Prostate gland (tissue), 2 donors: ENCODE measurements at places on chromosomes 6 and 20. TPM values are rescaled to one million over a fixed set of nuclear protein-coding genes. Genes with fewer than 3 reads are reported as not detected.

Gene RBPJL
- not detected for total RNA-seq

Gene MOXD1
- total RNA-seq = 4.0 TPM

Gene CALHM5
- total RNA-seq = 1.8 TPM

- no peaks in the 10 kb centered on the region for H3K4me1 ChIP-seq
- H3K4me3 ChIP-seq = no peak overlapping the region
- H3K27ac ChIP-seq = no peak overlapping the region
- no peaks in the 10 kb centered on the region for H3K36me3 ChIP-seq
Measured at GRCh38 chr6:105898286-105898685, 187.8 kb upstream of the PRDM1 start.

GRCh38 chr6:117494694-117495318, 12.3 kb downstream of the DCBLD1 start:
- no peaks in the 10 kb centered on the region for H3K27me3 ChIP-seq
- no peak for DNase-seq
- H3K4me3 ChIP-seq = no peak overlapping the region
- no peaks in the 10 kb centered on the region for H3K36me3 ChIP-seq

DNA sequence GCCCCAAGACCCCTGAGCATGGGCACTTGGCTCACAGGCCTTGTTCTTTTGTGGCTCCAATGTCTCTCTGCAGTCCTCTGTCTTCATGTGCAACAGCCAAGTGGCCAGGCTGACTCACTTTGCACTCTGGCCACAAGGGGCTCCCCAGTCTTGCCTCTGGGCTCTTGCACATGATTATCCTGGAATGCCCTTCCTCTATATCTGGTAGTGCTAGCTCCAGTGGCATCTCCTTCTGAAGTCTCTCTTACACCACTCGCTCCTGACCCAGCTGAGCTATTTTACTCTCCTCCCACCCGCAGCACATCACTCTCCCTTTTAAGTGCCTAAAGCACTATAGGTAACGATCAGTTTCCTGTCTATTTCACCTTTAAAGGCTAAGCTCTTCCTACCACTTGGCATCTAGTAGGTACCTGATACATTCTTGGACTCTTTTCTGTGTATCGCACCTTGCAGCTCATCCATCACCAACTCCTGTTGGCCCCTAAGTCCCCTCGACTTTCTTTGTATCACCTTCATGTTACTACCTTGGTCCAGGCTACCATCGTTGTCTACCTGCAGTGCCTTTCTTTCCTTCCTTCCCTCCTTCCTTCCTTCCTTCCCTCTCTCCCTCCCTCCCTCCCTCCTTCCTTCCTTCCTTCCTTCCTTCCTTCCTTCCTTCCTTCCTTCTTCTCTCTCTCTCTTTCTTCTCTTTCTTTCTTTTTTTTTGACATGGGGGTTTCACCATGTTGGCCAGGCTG, 211.9 kb upstream of the RNF24 start:
- H3K36me3 ChIP-seq = no peaks in the 10 kb centered on the region
- no peaks in the 10 kb centered on the region for H3K27me3 ChIP-seq
- no peaks in the 10 kb centered on the region for H3K4me1 ChIP-seq
- H3K4me3 ChIP-seq = no peak overlapping the region
- no peak for DNase-seq
- no peak overlapping the region for H3K27ac ChIP-seq

DNA sequence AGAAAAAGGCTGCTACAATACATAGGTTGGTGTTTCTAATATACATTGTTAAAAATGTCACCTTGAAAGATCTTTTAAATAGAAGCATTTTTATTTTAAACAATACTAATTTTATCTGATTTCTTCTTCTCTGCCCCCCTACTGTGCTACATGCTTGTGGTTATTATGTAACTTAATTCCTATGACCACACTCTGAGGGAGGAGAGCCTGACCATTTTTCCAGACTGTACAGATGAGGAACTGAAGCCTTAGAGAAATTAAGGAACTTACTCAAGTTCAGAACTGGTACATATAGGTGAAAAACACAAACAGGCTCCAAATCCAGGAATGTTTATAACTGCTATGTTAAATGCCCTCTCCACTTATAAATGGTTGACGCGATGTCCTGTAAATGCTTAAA, 43.4 kb upstream of the ARHGAP18 start:
- no peak overlapping the region for H3K4me3 ChIP-seq
- H3K36me3 ChIP-seq = no peaks in the 10 kb centered on the region
- H3K27me3 ChIP-seq = no peaks in the 10 kb centered on the region
- H3K27ac ChIP-seq = no peak overlapping the region
- H3K4me1 ChIP-seq = no peaks in the 10 kb centered on the region

- H3K4me1 ChIP-seq = peaks cover 22% of the 10 kb centered on the region
- H3K4me3 ChIP-seq = no peak overlapping the region
- H3K36me3 ChIP-seq = no peaks in the 10 kb centered on the region
- H3K27ac ChIP-seq = peak overlapping the region; percentile 99
Measured at GRCh38 chr6:35736253-35736894, 458 bp upstream of the ARMC12 start.

GRCh38 chr20:31974296-31974695, 6.3 kb downstream of the XKR7 start:
- no peaks in the 10 kb centered on the region for H3K27me3 ChIP-seq
- H3K4me3 ChIP-seq = no peak overlapping the region
- no peaks in the 10 kb centered on the region for H3K4me1 ChIP-seq
- no peaks in the 10 kb centered on the region for H3K36me3 ChIP-seq
- H3K27ac ChIP-seq = no peak overlapping the region
- no peak for DNase-seq

DNA sequence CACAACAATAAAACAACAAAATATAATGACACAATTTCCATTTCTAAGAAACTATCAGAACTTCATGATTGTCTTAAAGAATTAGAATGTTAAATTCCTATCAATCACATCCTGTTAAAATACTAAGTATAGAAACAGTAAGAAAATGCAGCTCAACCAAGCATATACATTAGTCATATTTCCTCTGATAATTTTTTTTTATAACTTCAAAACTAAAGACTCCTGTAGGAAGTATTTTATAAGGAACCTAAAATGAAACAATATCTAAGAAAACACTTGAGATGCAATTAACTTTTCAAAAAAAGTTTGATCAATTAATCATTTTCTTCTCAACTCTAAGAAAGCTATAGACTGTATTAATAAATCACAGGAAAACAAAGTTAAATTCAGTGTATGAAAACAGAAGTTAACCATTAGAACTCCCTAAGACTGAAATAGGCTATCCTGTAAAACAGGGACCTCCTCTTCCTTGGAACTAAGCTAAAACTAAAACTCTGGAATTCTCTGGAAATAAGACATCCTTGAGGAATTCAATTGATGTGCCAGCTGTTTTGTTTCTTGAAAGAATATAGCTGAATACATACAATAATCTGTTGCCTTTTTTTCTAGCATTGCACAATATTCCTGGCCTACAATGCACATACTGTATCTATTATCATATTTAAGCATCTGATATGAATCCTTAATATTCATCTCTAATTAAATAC, 19.8 kb downstream of the FKBP5 start:
- peaks cover under 1% of the 10 kb centered on the region for H3K4me1 ChIP-seq
- H3K4me3 ChIP-seq = no peak overlapping the region
- H3K27me3 ChIP-seq = no peaks in the 10 kb centered on the region
- no peaks in the 10 kb centered on the region for H3K36me3 ChIP-seq

GRCh38 chr6:146581968-146582367, 16.8 kb upstream of the ADGB start:
- H3K36me3 ChIP-seq = no peaks in the 10 kb centered on the region
- no peaks in the 10 kb centered on the region for H3K4me1 ChIP-seq
- H3K27me3 ChIP-seq = no peaks in the 10 kb centered on the region
- no peak overlapping the region for H3K4me3 ChIP-seq
- no peak for DNase-seq

DNA sequence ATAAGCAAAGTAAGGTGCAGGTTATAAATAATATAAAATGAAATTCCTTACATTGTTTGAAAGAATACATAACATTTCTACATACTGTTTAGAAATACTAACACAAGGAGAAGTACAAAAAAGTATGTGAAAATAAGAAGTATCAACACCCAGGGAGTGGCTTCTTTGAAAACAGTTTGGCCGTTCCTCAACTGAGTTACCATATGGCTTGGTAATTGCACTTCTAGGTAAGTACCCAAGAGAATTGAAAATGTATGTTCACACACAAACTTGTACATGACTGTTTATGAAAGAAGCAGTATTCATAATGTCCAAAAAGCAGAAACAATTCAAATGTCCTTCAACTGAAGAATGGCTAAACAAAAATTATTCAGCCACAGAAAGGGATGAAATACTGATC, 30.7 kb downstream of the PAK5 start:
- no peaks in the 10 kb centered on the region for H3K36me3 ChIP-seq
- H3K4me3 ChIP-seq = no peak overlapping the region
- H3K27me3 ChIP-seq = no peaks in the 10 kb centered on the region
- no peak overlapping the region for H3K27ac ChIP-seq
- DNase-seq = no peak

DNA sequence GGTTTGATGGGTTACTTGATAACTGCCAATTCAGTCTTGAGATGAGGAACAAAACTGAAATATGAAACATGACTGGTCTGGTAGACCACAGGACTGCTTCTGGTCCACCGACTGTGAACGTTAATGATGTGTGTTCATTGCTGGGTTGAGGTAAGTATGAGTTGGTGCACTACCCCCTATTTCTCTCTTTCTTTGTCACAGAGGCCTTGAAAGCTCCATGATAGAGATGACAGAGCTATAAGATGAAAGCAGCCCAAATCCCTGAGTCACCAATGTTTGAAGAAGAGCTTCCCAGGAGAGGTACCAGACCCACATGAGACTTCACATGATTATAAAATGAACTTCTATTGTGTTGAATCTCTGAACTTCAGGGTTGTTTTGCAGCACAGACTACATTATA, 555.5 kb downstream of the PTPRT start:
- no peaks in the 10 kb centered on the region for H3K36me3 ChIP-seq
- no peak for DNase-seq
- no peak overlapping the region for H3K4me3 ChIP-seq
- no peaks in the 10 kb centered on the region for H3K4me1 ChIP-seq

GRCh38 chr20:63268671-63269439, 3.8 kb upstream of the ARFGAP1 start:
- H3K36me3 ChIP-seq = no peaks in the 10 kb centered on the region
- H3K27ac ChIP-seq = no peak overlapping the region
- no peak overlapping the region for H3K4me3 ChIP-seq
- DNase-seq = no peak

GRCh38 chr20:46799781-46800408, 90.4 kb downstream of the SLC2A10 start:
- H3K36me3 ChIP-seq = no peaks in the 10 kb centered on the region
- H3K27ac ChIP-seq = no peak overlapping the region
- no peaks in the 10 kb centered on the region for H3K27me3 ChIP-seq
- no peaks in the 10 kb centered on the region for H3K4me1 ChIP-seq
- no peak for DNase-seq
- no peak overlapping the region for H3K4me3 ChIP-seq

DNA sequence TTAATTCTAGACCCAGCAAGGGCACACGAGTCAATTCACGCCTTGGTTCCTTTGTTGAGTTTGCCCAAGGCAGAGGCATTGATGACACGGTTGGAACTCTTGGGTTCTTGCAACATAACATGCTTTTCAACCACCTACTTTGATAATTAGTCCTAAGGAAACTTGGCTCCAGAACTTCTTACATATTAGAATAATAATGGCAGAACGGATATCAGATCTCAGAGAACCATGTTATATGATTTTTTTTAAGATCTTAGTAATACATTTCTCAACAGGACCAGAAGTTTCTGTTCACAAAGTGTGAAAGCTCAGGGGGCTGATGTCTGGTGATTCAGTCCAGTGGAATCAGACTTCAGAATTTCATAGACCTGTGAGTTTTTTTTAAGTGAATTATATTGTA, 19.2 kb downstream of the SPTLC3 start:
- DNase-seq = no peak
- H3K4me1 ChIP-seq = no peaks in the 10 kb centered on the region
- H3K36me3 ChIP-seq = no peaks in the 10 kb centered on the region
- no peak overlapping the region for H3K27ac ChIP-seq
- no peak overlapping the region for H3K4me3 ChIP-seq

DNA sequence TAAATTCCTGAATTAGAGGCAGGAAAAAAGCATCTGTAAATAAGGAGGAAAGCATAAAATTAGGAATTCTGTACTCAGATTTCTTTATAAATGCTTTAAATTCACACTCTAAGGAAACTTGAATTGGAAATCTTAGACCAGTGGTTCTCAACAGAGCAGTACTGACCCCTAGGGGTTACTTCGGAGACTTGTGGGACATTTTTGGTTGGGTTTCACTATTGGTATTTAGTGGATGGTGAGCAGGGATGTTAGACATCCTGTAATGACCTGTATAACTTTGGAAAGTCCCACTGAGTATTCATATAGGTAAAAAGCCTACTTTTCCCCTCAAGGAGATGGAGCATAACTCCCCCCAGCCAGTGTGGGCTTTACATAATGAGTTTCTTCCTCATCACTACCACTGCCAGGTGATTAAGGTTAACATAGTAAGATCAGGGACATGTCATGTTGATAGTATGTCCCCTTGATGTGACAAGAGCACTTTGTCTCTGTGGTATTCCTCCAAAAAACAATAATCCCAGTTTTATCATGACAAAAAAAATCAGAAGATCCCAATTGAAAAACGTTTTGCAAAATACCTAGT, 31.0 kb downstream of the GLO1 start:
- peak; percentile 10 for DNase-seq
- H3K36me3 ChIP-seq = no peaks in the 10 kb centered on the region
- no peak overlapping the region for H3K4me3 ChIP-seq
- no peaks in the 10 kb centered on the region for H3K27me3 ChIP-seq

GRCh38 chr20:4780245-4780644, 58.5 kb downstream of the PRND start:
- H3K27ac ChIP-seq = no peak overlapping the region
- DNase-seq = no peak
- H3K4me1 ChIP-seq = no peaks in the 10 kb centered on the region
- H3K4me3 ChIP-seq = no peak overlapping the region
- H3K36me3 ChIP-seq = no peaks in the 10 kb centered on the region

DNA sequence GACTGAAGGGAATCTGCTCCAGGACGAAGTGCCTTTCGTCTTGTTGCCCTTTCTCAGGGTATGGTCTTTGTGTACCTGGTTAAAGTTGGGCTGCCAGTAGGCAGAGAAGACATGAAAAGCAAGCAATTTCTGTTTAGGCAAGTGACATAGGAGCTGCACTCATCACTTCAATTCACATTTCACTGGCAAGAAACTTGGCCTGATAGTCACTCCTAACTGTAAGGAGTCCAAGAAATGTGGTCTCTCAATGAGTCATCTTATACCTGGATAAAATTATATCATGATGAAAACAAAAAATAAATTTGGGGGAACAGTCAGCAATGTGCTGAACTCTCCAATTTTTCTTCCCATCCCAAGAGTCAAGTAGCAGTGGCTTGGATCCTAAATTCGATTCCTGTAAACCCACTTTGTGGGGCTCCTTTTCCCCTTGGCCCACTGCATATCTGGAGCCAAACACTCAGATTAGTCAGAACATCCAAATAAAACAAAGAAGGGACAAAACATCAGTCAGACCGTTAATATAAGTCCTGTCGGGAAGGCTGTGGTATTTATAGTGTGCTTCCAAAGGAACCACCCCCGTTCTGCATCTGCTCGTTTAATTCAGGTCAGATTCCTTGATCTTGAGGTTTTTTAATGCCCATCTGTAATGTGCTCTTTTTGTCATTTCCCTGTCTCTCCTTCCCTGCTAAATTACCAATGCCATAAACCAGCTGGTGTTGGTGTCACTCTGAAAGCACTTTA, 5.0 kb upstream of the GABRR1 start:
- DNase-seq = no peak
- no peak overlapping the region for H3K4me3 ChIP-seq
- H3K4me1 ChIP-seq = no peaks in the 10 kb centered on the region
- H3K27me3 ChIP-seq = no peaks in the 10 kb centered on the region
